ENCODE measurements at places on chromosomes 12 and 14. TPM values are rescaled to one million over a fixed set of nuclear protein-coding genes. Genes with fewer than 3 reads are reported as not detected.
A peak's percentile ranks its signal among the peaks of the same experiment; 100 is the strongest.

GRCh38 chr14:90819734-90820393 is 3.6 kb upstream of the TTC7B start:
- H3K27ac ChIP-seq = no peak overlapping the region
- H3K36me3 ChIP-seq = no peaks in the 10 kb centered on the region
- H3K4me1 ChIP-seq = peaks cover 7% of the 10 kb centered on the region
- H3K4me3 ChIP-seq = no peak overlapping the region

DNA sequence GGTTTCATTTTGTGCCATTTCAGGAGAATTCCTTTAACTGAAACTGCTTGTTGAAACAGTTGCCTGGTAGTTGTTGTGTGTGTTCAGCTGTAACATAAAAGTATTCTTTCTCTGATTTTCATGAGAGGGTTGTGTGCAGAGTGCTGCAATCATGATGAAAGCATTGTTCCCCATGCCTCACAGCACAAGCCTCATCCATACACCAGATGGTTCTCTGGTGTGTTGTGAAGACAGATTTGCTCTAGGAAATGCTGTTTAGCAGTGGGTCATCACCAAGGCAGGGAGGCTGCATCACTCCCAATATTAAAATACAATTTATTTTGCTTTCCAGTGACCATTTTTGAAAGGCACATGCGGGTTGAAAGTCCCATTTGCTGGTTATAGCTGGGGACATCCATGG is 404.4 kb downstream of the AACS start:
- DNase-seq = no peak
- no peak overlapping the region for H3K4me3 ChIP-seq
- no peaks in the 10 kb centered on the region for H3K4me1 ChIP-seq
- no peaks in the 10 kb centered on the region for H3K36me3 ChIP-seq
- H3K27me3 ChIP-seq = no peaks in the 10 kb centered on the region

DNA sequence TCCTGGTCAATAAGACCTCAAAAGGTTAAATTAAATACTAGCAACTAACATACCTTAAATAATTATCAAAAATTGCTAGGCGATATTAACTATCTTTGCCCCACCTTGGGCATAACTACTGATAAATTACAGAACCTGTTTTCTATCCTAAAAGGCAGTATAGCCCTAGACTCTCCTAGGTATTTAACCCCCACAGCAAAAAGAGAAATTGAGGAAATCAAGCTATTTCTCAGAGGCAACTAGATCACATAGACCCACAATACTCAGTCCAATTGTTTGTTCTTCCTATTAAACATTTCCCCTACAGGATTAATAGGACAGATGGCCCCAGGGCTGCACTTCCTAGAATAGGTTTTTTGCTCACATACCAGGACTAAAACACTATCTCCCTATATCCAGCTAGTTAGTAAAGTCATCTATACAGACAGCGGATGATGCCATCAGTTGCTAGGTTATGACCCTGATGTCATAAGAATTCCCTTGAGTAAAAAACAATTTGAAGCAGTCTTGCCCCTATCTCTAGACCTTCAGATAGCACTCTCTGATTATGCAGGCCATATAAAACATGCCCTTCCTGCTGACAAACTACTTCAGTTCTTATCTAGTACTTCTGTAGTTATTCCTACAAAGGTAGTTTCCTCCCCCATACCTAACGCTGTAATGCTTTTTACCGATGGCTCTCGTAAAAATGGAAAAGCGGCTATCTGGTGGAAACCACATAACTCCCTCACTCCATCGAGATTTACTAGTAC is 118.4 kb downstream of the PPHLN1 start:
- no peak for DNase-seq
- H3K27ac ChIP-seq = no peak overlapping the region
- no peaks in the 10 kb centered on the region for H3K4me1 ChIP-seq
- H3K4me3 ChIP-seq = no peak overlapping the region
- H3K36me3 ChIP-seq = peaks cover 20% of the 10 kb centered on the region

DNA sequence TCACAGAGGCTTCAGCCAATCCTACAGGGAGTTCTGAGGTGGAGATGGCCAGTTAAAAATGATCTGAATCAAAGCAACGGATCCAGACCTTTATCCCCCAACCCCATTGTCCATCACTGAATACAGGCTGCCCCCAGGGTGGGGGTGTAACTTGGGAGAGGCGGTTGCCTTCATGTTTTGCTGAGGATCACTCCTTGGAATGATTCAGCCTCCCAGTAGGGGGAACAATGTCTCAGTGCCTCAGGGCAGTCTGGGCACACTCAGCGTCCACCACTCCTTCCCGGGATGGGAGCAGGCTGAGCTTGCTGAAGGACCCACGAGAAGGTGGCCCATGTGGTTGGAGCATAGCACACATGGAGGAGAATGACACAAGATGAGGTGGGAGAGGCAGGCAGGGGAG is 60.2 kb downstream of the RFX4 start:
- no peak for DNase-seq
- H3K27ac ChIP-seq = no peak overlapping the region
- H3K36me3 ChIP-seq = no peaks in the 10 kb centered on the region
- no peaks in the 10 kb centered on the region for H3K27me3 ChIP-seq
- H3K4me3 ChIP-seq = no peak overlapping the region

DNA sequence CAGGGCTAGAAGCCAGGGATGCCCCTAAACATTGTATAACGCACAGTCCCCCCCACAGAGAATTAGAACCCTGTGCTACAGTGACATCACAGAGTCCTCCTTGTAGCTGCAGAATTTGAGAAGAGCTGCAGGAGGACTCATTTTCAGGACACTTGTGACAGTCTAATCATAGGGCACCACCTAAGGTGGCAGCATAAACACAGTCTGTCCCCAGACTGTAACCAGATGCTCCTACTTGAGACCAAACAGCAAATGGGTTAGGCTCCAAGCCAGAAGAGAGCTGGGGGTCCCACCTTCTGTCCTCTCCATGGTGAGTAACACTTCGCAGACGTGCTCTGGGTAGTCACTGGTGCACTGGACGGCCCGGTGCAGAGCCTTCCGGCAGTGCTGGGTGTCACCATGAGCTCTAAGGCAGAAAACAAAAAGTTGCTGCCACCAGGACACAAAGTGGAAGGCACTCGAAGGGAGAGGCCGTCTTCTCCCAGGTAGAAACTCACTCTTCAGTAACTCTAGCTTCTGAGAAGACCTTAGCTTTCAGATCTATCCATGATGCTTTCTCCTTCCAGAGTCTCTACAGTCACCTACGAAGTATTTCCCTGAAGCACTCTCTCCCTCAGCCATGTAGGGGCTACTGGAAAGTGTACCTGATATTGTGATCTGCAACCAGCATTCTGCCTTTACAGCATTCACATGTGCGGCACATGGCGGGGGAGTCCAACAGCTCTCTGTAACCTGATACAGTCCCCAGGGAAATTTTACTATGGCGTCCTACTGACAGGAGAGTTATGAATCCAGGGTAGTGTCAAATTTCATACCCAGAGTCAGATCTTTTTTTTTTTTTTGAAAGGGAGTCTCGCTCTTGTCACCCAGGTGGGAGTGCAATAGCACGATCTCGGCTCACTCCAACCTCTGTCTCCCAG is 17.1 kb downstream of the FICD start:
- peaks cover 63% of the 10 kb centered on the region for H3K36me3 ChIP-seq
- no peak for DNase-seq
- H3K4me1 ChIP-seq = no peaks in the 10 kb centered on the region

DNA sequence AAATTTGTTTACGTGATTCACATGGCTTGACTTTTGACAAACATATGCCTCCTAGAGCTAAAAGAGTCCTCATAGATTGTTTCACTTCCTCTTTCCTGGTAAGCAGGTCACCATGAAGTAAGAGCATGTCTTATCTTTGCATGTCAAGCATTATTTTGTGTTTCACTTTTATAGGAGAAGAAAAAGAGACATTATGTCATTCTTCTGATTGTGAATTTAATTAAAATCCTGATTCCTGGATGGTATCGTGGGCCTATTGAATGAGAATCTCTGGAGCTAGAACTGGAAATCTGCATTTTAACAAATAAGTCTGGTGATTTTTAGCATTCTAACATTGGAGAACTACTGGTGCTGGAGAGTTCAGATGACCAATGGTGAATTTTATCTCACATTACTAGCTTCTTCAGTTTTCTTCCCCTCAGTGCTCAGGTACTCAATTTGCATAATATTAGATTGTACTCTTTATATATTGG is 218.6 kb upstream of the ATP2B1 start:
- no peaks in the 10 kb centered on the region for H3K4me1 ChIP-seq
- DNase-seq = no peak
- no peaks in the 10 kb centered on the region for H3K36me3 ChIP-seq
- H3K27me3 ChIP-seq = no peaks in the 10 kb centered on the region
- no peak overlapping the region for H3K4me3 ChIP-seq

GRCh38 chr14:41607966-41608663 is 1.4 kb downstream of the LRFN5 start:
- no peaks in the 10 kb centered on the region for H3K36me3 ChIP-seq
- peaks cover 14% of the 10 kb centered on the region for H3K27me3 ChIP-seq
- peak; percentile 51 for DNase-seq
- H3K4me3 ChIP-seq = peak overlapping the region; percentile 22

DNA sequence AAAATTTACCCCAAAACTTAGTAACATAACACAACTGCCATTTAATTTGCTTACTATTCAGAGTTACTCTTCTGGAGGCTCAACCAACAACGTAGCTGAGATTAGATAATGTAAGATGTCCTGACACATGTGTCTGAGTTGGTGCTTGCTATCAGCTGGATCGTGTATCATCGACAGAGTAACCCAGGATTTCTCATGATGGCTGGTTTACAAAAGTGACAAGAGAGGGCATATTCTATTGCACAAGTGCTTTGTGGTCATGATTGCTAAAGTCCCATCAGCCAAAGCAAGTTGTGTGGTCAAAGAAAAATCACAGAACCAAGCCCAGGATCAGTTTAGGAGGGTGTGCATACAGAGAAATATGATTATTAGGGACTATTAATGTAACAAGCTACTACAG is 73.4 kb downstream of the CAPZA3 start:
- no peak overlapping the region for H3K4me3 ChIP-seq
- no peaks in the 10 kb centered on the region for H3K27me3 ChIP-seq
- no peak overlapping the region for H3K27ac ChIP-seq
- H3K4me1 ChIP-seq = no peaks in the 10 kb centered on the region
- no peak for DNase-seq

DNA sequence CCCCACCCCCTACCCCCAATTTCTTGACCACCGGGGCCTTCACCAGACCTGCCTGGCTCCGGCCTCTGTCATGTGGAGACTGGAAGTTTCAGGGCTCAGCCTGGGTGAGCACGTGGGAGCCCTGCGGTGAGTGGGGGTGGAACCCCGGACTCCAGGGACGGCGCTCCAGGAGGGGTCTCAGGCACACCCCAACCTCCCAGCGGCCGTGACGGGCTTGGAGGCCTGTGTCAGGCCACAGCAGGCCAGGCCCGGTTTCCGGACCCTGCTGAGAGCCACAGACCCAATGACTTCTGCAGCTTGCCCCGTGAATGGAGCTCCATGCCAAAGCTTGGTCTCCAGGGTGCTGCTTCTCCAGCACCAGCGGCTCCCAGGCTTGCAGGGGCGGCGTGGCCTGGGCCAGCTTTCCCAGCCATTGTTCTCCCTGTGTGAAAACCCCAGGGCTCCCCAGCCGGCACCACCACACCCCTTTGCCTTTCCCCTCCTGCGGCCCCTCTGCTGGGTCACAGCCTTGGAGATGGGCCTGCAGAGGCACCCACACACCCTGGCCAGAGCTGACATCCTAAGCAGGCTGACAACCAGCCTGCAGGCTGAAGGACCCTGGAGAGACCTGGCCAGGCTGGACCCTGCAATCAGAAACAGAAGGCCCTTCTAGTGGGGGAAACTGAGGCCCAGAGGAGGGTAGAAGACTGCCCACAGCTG is 186.2 kb upstream of the C14orf180 start:
- no peaks in the 10 kb centered on the region for H3K27me3 ChIP-seq
- no peaks in the 10 kb centered on the region for H3K4me1 ChIP-seq
- peak overlapping the region; percentile 56 for H3K27ac ChIP-seq
- DNase-seq = no peak
- no peaks in the 10 kb centered on the region for H3K36me3 ChIP-seq
- H3K4me3 ChIP-seq = no peak overlapping the region

- H3K36me3 ChIP-seq = no peaks in the 10 kb centered on the region
- no peaks in the 10 kb centered on the region for H3K27me3 ChIP-seq
- H3K27ac ChIP-seq = no peak overlapping the region
- H3K4me1 ChIP-seq = peaks cover 3% of the 10 kb centered on the region
Observed at GRCh38 chr12:19971361-19972280, 396.7 kb upstream of the PDE3A start.

DNA sequence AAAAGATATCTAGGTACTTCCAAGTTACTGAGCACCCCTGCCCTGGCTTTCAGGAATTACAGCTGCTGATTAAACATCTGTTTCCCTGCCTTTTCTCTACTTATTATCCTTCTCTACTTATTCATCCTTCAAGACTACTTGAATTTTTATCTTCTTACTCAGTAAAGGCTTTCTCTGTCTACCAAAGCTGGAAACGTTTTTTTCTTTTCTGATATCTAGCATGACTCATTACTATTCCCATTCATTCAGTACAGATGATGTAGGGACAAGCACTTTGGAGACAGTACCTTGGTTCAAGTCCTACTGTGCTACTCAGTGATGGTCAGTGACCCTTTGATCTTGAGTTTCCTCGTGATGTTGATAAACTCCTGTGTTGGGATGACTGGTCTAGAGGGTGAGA is 848.7 kb downstream of the NRXN3 start:
- H3K36me3 ChIP-seq = no peaks in the 10 kb centered on the region
- DNase-seq = no peak
- no peaks in the 10 kb centered on the region for H3K27me3 ChIP-seq
- no peak overlapping the region for H3K4me3 ChIP-seq
- no peaks in the 10 kb centered on the region for H3K4me1 ChIP-seq
- no peak overlapping the region for H3K27ac ChIP-seq

- no peak for DNase-seq
- peaks cover 8% of the 10 kb centered on the region for H3K4me1 ChIP-seq
- H3K36me3 ChIP-seq = no peaks in the 10 kb centered on the region
- no peaks in the 10 kb centered on the region for H3K27me3 ChIP-seq
- no peak overlapping the region for H3K4me3 ChIP-seq
- no peak overlapping the region for H3K27ac ChIP-seq
Observed at GRCh38 chr12:25769082-25769945, 189.2 kb upstream of the RASSF8 start.

Gene MMP17
- total RNA-seq = 4.6 TPM

Gene LBHD2
- not detected for total RNA-seq

All from lung (tissue), 17 donors.